Activated CD8-positive, alpha-beta memory T cell treated with anti-CD3 and anti-CD28 coated beads for 4 hours (primary cell): ENCODE measurements at places on chromosomes 2 and 18.

DNA sequence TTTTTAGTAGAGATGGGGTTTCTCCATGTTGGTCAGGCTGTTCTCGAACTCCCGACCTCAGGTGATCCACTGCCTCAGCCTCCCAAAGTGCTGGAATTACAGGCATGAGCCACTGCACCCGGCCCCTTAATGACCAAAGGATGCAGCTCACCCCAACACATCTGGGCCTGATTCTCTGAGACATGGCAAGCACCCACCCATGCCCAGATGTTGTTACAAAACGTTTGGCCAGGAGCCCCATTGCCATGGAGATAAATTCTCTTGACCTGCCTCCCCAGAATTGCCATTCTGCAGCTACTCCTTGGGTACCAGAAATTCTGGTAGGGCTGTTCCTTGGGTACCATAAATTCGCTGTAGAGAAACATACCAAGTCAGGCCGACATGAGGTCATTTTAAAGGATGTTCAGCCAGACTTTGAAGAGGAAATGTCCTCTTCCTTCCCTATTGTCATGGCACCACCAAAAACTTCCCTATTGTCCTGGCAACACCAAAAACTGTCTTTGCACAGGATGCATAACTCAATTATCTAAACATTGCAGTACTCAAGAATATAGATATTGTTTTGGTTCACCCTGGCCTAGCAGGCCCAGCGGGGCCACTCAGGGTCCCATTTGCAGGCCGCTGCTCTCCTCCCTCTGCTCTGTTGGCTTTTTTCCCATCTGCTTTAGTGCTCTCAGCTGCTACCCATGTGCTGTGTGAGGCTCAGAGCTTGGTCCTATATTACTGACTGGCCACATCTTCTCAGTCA is 160.9 kb upstream of the TTC39C start:
- no peak for DNase-seq

DNA sequence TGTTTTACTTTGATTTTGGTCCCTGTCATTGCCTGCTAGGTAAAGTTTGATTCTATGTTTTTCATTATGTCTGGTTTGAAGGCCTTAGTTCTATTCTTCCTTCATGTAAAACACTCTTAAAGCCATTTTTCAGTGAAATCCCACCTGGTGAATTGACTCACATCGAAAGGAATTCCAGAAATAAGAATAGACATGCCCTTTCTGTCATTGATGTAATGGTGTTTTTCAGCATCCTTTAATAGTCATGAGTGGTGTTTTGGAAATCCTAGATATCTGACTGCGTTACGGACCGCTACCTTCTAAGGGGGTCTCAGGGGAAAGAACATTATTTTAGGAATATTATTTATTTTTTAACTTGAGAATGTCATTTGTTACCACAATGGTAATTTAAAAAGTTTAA is 104.5 kb upstream of the ZEB2 start:
- no peak for DNase-seq

DNA sequence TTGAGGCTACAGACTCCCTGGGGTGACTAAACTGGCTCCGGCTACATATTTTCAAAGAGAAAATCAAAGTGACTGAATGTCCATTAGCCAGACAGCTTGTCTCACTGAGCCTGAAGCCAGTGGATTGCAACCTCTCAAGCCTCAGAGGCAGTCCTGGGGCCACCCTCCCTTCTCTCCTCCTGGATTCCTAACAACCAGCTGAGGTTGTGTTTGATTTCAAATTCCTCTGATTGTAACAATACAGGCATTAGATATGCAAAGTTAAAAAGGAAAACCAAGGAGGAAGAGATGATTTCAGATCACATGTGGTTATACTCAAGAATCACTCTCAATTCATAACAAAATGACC is 101.0 kb upstream of the LMAN1 start:
- no peak for DNase-seq

DNA sequence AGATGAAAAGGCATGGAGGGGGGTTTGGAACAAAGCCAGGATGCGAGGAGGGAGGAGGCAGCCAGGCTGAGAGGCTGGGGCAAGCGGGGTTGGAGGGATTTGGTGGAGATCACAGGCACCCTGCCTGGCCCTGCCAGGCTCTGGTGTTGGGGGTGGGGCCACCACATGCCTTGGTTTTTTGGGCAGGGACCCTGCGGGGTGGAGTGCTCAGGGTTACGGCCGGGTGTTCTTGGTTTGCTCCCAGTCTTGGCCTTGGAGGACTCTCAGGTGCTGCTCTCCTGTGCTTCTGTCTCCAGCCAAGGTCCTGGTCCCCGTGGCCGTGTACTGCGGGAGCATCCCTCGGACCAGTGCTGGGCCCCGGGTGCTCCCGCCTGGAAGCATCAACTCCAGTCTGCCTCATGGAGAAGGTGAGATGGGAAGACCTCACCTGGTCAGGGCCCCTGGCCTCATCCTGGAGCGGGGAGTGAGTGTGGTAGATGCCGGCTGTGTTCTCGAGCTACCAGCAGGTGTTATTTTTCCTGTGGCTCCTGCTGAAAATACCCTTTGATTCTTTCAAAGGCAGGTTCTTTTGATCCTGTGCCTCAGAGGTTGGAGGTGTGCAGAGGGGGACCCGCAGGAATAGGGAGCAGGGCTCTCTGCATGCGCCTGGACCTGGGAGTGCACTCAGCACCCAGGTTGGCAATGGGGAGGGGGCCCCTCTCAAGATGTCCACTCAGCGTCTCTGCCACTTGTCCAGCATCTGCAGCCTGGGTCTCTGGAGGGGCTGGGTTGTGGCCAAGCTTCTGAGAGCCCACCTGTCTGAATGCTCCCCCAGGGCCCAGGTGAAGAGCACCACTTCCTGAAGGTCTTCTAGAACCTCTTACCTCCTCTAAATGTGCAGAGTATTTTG is 17.0 kb downstream of the TOGARAM2 start:
- no peak for DNase-seq

- no peak for DNase-seq
Observed at GRCh38 chr18:42100911-42101310, 145.9 kb downstream of the PIK3C3 start.

GRCh38 chr18:48371854-48372602 is 37.2 kb downstream of the ZBTB7C start:
- DNase-seq = no peak

DNA sequence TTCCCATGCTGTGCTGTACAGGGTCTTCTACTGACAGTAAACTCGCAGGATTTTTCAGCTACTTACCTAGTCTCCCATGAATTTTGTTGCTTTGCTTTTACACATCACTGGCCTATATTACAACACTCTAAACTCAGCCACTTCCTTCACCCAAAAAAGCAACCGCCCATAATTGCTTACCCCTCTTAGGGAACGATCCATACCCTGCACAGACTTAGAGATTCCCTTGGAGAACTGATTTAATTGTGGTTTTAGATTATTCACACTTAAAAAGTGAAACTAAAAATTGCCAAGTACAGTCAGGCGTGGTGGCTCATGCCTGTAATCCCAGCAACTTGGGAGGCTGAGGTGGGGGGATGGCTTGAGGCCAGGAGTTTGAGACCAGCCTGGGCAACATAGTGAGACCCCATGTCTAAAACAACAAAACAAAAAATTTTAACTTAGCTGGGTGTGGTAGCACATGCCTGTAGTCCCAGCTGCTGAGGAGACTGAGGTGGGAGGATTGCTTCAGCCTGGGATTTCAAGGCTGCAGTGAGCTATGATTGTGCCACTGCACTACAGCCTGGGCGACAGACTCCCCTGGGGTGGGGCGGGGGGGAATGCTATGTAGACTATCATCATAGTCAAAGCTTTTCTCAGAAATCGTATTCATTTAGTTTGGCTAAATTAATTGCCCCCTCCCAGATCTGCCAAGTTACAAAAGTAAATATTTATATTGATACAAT is 19.3 kb downstream of the MRPL30 start:
- DNase-seq = no peak

GRCh38 chr2:40513201-40513600 is 61.3 kb upstream of the SLC8A1 start:
- DNase-seq = no peak

GRCh38 chr18:9614401-9615279 is at the start of gene PPP4R1:
PPP4R1 (minus strand) TSS chr18:9614559; CDS start chr18:9614484, 75 bp downstream.
- DNase-seq = peak; percentile 44

- DNase-seq = no peak
Observed at GRCh38 chr2:226159875-226160479, 639.6 kb downstream of the IRS1 start.

- DNase-seq = no peak
Observed at GRCh38 chr2:10284108-10284870, 18.4 kb upstream of the HPCAL1 start.

GRCh38 chr2:37786191-37786698 is 114.8 kb upstream of the CDC42EP3 start:
- DNase-seq = no peak

DNA sequence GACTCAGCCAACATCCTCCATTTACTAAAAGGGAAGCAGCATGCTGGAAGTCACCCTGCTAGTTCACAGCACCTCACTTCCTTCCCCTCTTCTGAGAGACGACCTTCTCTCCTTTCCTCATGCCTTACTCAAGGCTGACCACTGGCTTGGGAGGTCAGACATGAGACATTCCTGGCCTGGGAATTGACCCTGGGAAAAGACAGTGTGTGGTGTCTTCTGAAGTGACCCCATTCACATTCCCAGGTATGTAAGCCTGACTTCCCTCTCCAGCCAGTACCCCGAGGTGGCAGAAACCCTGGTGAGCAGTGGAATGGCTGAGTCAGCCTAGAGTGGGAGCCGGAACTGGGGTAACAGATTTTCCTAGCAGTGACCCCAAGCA is 92.4 kb downstream of the PLB1 start:
- no peak for DNase-seq

- DNase-seq = no peak
Observed at GRCh38 chr18:48263192-48263853, 145.9 kb downstream of the ZBTB7C start.

DNA sequence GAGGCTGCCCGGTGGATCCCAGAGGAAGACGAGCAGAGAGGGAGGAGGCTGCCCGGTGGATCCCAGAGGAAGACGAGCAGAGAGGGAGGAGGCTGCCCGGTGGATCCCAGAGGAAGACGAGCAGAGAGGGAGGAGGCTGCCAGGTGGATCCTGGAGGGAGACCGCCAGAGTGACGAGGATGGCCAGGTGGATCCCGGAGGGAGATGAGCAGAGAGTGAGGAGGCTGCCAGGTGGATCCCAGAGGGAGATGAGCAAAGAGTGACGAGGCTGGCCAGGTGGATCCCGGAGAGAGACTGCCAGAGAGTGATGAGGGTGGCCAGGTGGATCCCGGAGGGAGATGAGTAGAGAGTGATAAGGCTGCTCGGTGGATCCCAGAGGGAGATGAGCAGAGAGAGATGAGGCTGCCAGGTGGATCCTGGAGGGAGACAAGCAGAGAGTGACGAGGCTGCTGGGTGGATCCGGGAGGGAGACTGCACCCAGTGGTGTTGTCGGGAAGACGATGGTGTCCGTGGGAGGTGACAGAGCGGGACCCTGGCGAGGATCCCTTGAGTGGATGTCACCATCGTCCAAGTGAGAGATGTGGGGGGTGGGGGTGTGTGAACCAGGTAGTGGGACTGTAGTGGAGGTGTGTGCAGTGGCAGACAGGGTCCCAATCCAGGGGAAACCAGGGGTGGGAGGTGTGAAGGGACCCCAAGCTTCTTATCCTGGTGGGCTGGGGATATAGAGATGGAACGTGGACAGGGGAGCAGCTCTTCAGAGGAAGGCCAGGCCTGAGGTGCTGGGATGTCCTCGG is 22.3 kb downstream of the DCDC2C start:
- no peak for DNase-seq

- DNase-seq = no peak
Observed at GRCh38 chr2:118723394-118723793, 124.1 kb downstream of the EN1 start.

GRCh38 chr2:172340394-172340793 is 87.0 kb upstream of the ITGA6 start:
- DNase-seq = no peak

DNA sequence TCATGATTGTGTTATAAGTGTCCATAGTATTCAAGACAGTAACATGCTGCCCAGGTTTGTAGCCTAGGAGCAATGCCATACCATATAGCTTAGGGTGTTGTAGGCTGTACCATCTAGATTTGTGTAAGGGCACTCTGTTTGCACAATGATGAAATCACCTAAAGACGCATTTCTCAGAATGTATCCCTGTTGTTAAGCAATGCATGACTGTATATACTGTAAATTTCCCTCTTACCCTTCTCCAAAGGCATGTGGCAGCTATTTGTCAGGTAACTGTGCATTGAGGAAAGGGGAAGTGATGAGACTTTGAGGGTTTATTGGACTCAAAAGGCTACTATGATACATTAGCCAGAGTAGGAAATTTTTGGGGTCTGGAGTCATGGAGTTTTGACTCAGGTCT is 180.8 kb downstream of the VAPA start:
- DNase-seq = no peak

DNA sequence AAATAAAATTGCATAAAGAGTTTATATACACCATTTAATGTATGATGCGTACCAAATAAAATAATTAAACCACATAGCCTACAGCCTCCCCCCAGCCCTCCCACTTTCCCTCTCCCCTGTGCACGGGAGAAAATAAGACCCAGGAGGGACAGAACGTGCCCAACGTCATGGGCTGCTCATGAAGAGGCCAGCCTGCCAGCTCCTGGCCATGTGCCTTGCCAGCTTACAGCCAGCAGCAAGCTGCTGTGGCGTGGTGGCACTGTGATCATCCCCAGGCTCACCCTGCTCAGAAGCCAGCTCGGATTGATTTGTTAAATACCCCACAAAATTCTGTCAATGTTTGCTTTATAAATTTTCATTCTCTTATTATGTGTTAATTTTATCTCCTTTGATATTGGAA is 7.6 kb downstream of the GPR148 start:
- DNase-seq = no peak

DNA sequence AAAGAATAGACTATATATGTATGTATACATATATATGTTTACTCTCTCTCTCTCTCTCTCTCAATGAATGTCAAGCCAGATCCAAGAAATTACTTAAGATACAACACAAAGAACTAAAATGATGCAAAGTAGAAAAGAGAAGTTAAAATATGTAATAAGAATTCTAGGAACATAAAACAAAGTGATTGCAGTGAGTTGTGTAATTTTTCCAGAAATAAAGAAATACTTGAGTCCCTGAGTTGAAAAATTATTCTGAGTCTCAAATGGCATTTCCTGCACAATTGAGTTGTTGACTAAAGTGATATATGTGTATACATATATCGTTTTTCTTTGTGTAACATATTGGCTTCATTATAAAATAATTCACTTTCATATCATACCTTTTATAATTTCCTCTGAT is 262.4 kb downstream of the INSIG2 start:
- DNase-seq = no peak

GRCh38 chr2:180523621-180524340 is 456.6 kb upstream of the UBE2E3 start:
- DNase-seq = no peak

GRCh38 chr2:6986301-6986911 is 69.2 kb downstream of the RNF144A start:
- no peak for DNase-seq

- DNase-seq = no peak
Observed at GRCh38 chr2:120857931-120858330, 122.3 kb downstream of the GLI2 start.
